ENCODE measurements at places on chromosomes 2 and 18. TPM values are rescaled to one million over a fixed set of nuclear protein-coding genes. Genes with fewer than 3 reads are reported as not detected.

LRRC30 gene
- total RNA-seq: not detected

RTP5 gene
- 0.79 TPM for total RNA-seq

MFSD2B gene
- 1.1 TPM for total RNA-seq

KANSL1L gene
- total RNA-seq: 30.5 TPM

NEU4 gene
- 0.32 TPM for total RNA-seq

CPO gene
- total RNA-seq: not detected

SULT1C2 gene
- 0.77 TPM for total RNA-seq

EN1 gene
- not detected for total RNA-seq

PTPRM gene
- 82.5 TPM for total RNA-seq

DNA sequence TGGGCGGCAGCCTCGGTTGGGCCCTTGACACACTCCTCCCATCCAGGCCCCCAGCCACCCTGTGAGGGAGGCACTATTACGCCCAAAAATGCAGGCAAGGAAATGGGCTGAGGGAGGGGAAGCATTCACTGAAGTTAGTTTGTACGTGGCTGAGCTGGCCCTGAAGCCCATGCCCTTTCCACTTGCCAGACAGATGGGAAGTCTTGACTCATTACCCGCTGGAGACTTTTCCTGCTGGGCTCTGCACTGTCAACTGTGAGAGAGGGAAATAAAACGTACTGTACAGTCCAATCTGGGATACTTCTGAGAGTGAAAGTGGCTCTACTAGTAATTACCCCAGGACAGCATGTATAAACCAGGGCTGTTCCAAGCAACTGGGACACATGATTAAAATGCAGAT is 125.9 kb downstream of the MSH2 start:
- DNase-seq: no peak

DNA sequence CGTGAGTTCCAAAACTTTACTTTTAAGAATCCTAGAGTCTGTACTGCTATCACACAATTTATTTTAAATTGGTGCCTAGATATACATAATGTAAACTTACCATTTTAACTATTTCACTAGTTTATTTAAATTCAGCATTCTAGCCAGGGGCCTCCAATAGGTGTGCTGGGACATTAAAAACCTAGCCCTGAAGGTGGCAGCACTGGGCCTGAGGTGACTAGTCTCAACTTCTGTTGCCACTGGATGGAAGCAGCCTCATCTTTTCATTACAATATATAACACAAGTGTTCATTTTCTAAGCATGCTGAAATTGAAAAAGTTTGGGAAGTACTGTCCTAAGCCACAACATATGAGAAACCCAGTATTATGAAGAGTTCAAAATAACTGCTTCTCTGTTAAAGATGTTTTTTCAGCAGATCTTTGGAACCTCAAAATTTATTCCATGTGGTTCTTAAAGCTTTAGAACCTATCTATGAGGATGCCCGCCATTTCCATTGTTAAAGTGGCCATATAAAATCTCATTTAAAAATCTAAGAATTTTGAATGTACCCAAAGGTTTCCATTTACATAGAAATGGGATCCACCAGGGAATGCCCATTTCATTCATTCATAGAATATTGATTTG is 2.9 kb upstream of the RBBP8 start:
- DNase-seq: peak; percentile 89

- no peak for DNase-seq
Measured at GRCh38 chr2:44456946-44457345, 95.2 kb downstream of the CAMKMT start.

- DNase-seq: no peak
Measured at GRCh38 chr2:183495589-183496267, 371.5 kb downstream of the NUP35 start.

DNA sequence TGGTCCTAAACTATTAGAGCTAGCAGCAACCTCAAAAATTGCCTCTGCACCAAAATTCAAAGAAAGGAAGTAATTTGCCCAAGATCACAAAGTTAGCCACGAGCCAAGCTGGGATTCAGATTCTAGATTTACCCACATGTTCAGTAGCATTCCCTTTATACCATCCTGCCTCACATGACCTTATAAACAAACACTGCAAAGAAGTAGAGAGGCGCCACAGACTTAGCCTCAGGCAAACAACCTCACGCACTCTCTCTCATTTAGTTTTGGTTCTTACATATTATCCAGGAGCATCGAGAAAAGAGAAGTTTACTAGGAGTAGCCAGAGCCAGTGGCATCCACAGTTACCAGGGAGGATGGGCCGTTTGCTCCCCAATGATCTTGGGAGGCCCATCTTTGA is 226.6 kb downstream of the OSR1 start:
- no peak for DNase-seq

DNA sequence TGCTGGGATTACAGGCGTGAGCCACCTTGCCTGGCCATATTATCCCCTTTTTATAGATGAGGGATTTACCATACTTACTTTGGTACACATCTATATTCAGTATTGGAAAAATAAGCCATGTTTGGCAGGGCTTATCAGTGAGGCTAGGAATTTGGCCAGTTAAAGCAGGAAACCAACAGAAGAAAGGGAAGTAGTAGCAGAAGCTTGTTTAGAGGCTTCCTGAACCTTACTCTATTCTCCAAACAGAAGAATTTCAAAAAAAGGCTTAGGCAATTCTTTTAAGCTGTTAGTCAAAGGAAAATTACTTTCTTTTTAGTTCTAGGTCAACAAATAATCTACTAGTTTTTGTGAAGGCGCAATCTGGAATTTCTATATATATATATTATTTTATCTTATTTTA is 3.2 kb upstream of the GLS start:
- no peak for DNase-seq

GRCh38 chr2:216066230-216066629 is 15.4 kb downstream of the PECR start:
- no peak for DNase-seq

GRCh38 chr2:11347403-11347959 is 3.0 kb upstream of the ROCK2 start:
- no peak for DNase-seq

DNA sequence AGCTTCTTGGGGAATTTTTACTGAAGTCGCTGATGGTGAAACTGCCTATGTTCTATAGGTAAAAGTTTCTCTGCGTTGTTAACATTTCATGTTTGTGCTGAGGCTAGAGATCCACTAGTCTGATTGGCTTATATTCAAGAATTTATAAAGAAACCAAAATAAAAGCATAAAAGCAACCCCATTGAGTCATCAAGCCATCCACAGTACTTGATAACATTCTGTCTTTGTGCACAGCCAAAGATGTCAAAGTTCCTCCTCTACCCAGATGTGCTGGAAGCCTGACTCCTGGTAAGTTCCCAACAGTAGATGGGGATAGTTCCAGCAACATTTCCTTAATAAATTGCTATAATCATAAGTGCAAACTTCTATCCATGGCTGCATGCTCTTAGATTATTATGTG is 107.8 kb downstream of the TANC1 start:
- DNase-seq: no peak

- no peak for DNase-seq
Measured at GRCh38 chr2:178397002-178397605, 53.9 kb downstream of the PRKRA start.

DNA sequence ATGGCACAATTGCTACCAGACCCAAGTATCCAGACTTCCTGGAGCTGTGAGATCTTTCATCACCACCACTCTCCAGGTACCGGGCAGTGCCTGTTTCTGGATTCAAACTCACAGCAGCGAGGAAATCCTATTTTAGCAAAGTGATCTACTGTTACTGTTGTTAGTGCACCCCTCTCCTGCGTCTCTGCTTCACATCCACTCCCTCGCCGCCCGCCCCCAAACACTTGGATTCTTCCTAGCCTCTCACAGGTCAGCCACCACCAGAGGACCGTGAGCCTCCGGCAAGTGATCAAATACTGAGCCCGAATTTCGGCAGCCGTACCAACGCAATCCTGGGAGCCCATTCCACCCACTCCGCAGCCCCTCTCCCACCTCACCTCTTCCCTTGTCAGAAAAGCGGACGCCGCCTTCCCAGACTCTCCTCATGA is 519 bp downstream of the METTL4 start:
- DNase-seq: peak; percentile 92

DNA sequence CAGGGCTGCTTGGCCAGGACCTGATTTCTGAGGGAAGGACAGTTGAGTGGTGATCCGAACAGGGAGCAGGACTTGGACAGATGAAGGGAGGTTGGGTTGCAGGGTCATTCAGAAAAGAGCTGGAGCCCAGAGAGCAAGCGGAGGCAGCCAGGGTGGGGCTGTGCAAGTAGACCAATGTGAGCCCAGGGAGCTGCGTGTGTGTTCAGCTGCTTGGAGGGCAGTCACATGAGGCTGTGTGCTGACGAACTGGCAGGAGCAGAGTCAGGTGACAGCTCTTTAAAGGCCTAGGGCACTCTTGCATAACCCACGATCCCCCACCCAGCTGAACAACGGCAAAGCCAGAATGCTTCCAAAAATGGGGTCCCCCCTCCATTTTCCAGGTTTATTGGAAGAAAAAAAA is 4.6 kb upstream of the MLPH start:
- DNase-seq: peak; percentile 64

DNA sequence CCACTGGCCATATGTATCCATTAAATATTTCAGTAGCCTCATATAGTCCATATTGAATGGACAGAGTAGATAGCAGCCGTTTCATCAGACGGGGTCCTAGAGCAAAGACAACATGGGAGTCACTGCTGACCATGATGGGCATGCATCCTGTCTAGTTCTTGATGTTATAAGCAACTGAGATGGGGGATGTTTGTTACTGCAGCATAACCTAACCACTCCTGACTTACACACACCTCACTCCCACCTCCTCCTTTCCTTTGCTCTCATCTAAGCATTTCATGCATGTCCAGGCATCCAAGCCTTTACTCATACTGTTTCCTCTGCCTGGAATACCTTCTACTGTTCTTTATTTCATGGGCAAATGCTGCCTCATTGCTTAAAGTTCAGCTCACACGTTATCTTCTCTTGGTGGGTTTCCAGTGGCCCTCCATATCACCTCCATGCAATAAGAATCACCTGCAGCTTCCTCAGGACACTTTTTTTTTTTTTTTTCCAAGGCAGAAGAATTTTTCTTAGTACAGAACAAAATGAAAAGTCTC is 87.8 kb downstream of the DDX1 start:
- no peak for DNase-seq

DNA sequence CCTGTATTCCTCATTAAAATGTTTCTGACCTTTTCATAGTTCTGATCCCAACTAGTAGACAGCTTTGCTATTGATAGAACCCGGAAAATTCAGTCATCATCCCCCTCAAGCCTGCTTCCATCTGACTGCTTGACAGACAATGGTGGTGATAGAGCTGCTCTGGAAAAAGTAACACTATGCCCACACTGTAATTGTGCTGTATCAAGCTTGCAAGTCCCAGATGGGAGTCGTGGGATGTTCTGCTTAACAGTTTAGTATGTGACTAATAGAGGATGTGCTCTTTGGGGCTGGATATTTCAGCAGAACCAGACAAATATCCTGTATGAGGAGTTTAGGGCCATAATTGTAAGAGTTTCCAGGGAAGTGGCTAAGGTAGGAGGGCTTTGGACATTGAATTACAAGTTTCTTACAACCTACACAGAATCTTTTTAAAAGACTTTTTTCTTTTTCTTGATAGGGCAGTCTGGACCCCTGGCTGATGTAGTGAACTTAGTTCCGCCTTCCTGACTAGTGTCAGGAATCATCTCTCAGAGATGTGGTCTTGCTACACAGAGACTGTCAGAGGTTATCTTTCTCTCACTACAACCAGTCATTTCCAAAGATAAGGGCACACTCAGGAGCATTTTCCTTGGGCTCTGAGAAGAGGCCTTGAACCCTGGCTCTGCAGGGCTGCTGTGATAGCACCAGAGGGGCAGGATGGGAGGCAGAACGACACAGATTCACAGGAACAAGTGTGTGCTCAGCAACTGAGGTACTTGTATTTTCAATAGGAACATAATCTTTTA is 158.0 kb upstream of the RBMS1 start:
- DNase-seq: no peak

DNA sequence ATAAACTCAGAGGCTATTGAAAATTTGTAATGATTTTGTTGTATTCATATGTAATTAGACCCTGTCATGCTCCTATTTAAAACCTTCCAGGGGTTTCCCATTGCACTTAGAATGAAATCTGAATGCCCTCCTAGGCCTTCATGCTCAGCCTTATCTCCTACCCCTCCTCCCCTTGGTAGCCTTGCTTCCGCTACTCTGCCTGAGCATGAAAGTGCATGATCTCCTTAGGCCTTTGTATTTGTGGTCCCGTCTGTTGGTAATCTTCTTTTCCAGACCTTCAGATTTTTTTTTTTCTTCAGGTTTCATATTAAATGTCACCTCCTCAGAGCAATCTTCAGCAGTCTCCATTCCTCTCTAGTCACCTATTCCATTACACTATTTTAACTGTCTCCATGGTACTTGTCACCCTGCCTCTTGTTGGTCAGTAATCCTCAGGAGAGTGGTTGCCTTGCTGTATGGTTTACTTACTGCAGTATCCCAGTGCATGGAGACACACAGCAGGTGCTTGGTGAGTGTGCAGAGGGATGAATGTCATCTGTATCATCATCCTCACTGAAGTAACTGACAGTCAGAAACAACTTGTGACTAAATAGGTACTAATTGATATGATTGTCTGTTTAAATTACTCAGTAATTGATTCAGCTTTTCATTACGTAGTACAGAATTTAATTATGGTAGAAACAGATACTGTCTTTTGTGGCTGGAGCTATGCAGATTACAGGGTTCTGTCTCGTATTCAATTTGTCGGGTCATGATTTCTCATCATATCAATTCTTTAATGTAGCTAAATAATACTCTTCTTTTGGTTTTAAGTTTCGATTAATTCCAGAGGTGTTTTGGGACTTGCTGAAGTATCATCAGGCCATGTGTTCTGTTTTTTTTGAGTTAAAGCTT is 63.9 kb downstream of the PHLPP1 start:
- no peak for DNase-seq

- no peak for DNase-seq
Measured at GRCh38 chr2:163778045-163778781, 42.4 kb upstream of the FIGN start.

DNA sequence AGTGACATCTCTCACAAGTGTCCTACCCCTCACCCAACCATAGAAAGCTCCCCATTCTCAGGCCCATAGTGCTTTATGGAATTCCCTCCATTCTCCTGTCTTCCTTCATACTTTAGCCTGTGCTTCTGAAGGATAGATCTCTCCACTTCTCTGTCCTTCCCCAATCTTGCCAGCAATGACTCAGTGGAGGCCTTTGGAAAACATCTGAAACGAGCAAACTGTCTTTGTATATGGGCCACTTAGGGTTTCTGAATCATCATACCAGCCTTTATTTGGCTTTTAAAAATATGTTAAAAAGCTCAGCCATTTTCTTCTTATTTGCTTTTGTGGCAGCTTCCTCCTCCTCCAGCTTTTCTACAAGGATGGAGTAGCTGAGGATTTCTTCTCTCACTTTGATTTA is 65.6 kb upstream of the ZNF385B start:
- no peak for DNase-seq

DNA sequence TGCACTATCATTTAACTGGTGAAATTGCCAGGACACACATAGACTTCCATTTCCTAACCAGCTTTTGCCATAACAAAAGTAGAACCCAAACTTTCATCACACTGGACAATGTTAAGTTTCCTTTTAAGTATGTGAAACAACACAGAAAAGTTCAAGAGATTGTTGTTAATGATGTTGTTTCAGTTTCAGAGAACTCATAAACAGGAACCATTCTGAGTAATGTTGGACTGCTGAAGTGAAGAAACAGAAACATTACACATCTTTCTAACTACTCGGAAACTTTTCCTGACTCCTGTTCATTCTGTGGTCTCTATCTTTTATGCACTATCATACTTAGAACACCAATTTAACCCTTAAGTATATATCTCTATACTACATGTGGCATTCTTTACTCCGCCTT is 179.2 kb downstream of the RIT2 start:
- no peak for DNase-seq

Measured in spleen (tissue), 13 donors.